CD4-positive, alpha-beta T cell treated with Interleukin-17A for 1 hour (primary cell): ENCODE measurements at places on chromosomes 1 and 21.

DNA sequence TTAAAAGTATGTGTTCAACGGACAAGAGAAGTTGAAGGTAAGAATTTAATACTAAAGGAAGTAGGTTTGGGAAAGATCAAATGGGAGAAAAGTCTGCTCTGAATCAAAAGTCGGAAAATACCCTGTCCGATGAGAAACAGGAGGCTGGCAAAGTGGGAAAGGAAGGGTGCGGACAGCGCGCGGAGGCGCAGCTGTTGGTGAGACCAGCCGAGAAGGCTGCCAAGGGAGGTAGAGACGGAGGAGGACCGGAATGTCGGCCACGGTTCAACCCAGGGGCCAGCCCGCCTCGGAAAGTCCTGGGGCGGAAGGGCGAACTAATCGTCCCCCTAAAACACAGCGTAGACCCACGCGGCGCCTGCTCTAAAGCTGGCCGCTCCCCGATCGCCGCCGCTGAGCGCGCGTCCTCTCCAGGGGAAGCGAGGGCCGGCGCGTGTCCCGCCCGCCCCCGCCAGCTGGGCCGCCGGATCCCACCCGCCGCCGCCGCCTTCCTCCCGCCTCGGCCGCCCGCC lies 639 bp upstream of the SPATA1 start:
- DNase-seq, result no peak

DNA sequence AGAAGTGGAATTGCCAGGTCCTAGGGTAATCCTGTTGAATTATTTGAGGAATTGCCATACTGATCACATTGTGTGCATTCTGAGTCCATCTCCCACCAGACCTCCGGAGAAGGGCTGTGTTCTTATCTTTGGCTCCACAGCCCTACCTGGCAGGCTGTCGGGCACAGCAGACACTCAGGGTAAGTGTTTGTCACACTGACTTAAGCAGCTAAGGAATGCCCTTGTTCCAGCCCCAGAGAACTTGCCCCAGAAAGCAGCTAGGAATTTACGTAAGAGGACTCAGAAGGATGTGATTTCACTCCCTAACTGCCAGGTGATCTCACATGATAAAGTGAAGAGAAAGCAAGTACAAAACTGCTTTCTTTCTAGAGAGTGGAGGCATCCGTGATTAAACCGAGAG lies 21.0 kb downstream of the VASH2 start:
- no peak for DNase-seq

DNA sequence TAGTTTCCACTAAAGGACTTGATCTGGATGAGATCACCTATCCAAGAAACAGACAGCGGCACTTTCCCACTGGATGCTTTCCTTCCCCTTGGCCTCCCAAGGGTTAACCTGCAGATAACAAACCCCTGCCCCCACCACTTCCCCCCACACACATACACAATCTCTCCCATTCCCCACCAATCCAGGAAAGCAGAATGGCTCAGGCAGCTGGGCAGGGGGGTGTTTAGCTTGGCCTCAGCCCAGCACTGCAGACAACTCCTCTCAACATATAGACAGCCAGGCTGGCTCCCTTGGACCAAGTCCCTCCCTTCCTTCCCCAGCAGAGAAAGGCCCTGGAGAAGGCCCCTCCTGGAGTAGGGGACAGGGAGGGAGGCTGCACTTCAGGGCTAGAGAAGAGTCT lies 24.6 kb downstream of the PLEKHA6 start:
- DNase-seq, result no peak

DNA sequence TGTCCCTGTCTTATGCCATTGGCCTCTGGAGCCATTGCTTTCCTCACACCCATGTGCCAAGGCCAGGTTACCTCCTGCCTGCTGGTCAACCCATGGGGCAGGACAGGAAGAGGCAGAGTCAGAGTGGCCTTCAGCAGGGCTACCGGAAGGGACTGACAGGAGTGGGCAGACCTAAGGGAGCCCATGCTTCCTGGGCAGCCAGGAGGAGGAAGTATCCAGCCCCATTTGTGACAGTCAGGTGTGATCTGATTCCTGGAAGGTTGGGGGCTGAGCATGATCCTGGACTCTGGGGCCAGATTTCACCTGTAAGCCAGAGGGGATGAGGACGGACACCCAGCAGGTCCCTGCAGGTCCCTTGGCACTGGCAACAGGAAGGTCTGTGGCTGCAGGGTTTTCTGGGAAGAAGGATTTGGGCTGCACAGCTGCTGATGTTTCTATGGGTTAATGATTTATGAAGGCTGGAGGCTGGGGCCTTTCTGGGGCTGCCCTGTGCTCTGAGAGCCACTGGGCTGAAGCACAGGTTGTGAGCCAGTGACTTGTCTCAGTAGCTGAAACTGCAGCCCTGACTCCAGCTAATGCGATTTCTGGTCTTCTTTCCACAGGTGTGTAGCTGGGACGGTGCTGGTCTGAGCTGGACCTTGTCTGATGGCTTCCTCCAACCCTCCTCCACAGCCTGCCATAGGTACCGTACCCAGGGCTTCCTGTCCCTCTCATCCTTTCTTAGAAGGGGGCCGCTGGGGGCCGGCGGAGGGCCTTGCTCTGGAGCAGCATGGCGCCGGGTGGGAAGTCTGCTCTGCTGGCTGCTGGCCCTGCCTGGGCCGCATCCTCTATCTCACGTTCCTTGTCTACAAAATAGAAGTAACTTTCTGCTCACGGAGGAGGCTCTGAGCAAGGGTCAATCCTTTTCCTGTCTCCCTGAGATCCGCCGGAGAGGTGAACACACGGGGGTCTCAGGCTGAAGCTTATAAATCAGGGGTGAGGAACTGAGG lies 40.7 kb downstream of the ARHGEF10L start:
- DNase-seq, result no peak

GRCh38 chr1:20367116-20367585 lies 76.5 kb downstream of the VWA5B1 start:
- DNase-seq, result no peak

DNA sequence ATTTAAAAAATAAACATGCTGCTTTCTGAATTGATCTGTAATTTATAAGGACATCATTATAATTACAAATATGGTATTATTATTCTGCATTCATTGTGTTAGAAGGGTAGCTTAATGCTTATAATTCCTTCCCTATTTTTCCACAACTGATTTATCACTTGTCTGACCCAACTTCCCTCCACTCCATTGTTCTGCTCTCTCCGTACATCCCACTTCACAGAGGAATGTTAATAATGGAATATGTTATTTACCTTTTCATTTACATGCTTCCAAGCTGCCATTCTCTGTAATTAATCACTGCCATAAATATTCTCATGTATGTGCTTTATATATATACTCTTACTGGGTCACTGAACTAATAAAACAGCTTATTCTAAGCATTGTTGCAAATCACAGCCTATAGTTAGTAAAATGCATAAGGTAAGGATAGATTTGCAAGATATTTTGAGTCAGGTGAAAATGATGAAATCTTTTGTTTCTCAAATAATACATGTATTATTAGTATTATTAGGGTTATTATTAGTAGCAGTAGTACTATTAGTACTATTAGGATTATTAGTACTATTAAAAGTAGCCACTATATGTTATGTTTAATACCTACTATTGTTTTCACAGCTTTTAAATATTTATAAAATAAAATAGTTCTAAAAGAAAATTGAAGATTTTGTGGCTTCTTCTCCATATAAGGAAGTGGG lies 70.6 kb upstream of the NEK7 start:
- no peak for DNase-seq

- no peak for DNase-seq
Measured at GRCh38 chr1:114715952-114716303, 643 bp downstream of the NRAS start.

DNA sequence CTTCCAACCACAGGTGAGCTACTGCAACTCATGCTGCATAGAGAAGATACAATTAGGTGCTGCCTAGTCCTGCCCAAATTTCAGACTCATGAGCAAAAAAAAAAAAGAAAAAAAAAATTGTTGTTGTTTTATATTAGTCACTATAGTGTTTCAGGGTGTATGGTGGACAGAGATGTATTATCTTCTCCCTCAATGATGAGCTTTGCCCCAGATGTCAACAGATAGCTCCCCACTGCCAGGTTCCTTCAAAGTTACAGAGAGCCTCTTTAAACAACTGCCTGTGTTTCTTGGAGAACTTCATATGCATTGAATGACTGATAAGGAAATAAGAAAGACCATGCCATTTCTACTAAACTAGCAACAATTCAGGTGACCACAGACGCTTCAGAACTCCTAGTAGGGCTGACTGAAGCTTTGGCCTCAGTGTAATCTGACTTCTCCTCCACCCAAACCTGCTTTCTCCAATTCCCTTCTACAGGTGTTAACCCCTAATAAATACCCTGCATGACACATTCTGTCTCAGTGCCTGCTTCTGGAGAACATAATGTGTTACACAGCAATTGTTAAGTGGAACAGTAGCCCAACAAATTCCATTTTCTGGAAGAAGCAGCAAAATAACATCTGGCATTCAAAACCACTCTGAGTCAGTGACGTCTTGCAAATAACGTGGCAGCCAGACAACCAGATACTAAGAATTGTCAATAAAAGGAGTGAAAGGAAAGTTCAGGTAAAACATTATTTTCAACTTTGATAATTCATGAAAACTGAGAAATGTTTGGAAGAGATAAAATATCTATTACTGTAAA lies 147.7 kb downstream of the CDC42BPA start:
- no peak for DNase-seq

- no peak for DNase-seq
Measured at GRCh38 chr1:18415448-18416027, 65.2 kb upstream of the KLHDC7A start.

DNA sequence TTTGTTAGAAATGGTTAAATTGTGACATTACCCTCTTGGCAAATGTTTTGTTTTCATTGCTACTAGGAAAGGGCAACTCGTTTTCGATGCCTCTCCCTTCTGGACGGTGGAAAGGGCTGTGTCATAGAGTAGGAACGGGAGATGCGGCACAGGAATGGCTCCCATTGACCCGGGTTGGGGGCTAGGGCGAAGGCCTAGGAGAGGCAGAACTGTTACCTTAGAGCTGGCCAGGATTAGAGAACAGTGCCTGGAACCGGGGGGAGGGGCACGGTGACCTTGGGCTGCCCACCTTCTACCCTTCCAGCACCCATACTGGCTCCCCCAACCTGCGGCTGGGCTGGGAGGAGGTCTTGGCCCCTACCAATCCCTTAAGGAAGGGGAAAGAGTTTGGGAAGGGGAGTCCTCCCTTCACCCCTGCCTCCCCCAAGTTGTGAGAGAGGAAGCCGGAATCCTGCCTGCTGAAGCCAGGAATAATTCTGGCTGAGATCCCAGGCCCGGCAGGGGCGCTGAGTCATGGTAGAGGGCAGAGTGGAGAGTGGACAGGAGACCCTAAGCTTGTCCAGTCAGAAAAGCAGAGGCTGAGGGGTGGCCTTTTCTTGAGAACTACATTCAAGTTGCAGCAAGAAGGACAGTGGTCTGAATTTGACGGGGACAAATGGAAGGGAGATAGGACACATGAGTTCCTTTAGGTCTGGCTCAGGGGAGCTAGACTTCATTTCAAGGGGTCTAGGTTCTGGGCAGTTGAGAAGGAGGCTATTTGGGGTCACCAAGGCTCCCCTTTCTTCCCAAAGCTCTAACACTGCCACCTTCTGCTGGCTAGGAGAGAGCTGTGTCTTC lies 8.2 kb downstream of the LMNA start:
- peak; percentile 46 for DNase-seq

DNA sequence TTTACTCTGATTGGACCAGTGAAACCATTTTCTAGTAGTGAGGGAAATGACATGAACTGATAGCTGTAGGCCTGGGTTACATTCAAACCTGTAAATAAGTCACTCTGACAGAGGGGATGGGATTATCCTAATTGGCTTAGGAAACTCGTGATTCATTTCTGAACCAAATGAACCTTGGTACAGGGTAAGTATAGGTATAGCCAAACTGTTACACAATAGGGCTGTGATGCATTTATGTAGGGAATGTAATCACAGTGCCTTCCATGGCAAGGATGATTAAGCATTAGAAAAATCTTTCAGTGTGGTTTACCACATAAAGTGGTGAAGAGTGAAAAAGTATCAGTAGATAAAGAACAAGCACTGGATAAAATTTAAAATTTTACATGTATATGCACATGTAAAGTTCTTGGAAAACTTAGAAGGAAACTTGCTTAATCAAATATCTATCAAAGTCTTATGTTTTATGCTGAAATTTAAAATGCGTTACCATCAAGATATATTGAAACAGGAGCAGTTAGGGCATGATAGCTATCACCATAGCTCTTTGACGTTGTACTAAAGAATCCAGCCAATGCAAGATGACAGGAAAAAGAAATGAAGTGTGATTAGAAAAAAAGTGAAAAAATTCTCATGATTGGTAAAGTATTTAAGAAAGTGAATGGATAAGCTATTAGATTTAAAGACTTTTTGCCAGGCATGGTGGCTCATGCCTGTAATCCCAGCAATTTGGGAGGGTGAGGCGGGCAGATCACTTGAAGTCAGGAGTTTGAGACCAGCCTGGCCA lies 63.0 kb downstream of the RABGAP1L start:
- DNase-seq, result no peak

DNA sequence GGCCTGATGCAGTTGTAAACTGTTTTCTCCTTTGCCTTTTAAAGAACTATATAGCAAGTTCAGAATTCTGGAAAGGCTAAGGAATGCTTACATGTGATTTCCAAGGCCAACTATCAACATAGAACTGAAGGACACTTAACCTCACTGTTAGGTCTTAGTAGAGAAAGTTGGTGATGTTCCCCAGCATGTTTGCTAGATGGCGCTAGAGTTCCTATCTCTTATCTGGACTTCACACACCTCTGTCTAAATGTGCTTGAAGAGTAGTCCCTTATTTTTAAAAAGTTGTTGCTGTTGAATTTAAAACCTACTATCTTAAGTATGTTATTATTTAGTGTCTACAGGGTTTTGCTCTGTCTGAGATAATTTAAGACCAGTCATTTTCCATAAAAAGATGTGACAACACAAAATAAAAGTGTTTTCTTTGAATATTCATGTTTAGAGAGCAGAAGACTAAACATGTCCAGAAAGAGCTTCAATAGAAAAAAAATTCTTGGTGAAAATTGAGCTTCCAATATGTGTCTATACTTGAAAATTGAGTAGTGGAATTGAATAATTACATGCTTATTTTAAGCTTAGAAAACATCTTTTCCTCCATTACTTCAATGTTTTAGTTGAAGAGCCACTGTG lies 237.3 kb downstream of the S1PR1 start:
- DNase-seq, result no peak

DNA sequence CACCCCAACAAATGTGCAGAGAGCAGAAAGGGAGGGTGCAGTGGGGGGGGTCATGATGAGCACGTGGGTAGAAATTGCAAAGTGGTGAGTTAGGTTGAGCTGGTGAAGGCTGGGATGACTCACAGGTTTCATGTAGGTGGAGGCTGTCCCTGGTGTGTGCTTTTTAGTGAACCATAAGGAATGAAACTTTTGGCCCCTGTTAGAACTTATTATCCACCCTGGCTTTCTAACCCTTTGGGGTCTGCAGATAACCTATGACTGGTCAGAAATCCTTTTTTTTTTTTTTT lies 46.9 kb downstream of the DOP1B start:
- DNase-seq, result no peak

DNA sequence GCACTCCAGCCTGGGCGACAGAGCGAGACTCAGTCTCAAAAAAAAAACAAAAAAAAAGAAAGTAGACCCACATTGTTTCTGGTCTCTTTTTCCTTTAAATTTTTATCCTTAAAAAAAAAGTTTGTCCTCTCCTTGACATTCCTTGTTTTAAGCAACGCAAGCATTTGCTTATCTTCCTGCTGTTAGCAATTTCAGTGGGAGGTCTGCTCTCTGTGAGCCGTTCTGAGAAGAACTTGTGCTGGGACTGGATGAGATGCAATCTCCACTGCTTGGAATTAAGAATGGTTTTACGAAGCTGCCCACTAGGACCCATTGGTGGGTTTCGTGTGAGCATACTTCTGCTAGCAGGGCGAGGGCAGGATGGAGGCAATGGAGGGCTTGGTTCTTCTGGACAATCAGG lies 225.1 kb upstream of the TMEM51 start:
- DNase-seq, result no peak
